ENCODE measurements at places on chromosomes 11 and 22.

DNA sequence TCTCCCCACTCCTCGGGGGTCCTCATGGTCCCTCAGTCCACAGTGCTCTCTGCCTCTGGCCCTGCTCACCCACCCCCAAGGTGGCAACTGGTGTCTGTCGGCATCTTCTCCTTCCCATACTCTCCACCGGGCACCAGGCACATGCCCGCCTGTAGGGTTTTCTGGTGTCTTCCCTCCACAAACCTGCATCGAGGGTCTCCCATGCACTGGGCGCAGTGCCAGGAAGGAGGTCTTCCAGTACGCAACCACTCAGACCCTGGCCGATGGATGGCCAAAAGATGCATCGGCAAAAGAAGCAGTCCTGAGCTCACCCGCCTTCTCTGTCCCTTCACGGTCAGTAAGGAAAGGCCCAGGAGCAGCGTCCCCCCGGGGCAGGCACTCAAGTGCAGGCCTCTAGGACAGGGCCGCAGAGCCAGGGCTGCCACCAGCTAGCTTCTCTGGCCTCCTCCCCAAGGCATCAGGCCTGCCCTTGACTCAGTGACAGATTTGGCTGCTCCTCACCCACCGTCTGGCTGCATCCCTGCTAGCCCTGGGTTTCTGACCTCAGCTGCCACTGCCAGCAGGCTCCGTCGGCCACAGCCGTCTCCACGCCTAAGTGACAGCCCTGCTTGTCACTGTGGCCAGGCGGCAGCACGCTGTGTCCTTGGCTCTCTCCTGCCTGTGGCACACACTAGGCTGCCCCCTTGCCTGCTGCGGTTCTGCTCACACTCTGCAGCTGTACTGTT is 32.1 kb upstream of the IGSF9B start:
- no peak for DNase-seq

DNA sequence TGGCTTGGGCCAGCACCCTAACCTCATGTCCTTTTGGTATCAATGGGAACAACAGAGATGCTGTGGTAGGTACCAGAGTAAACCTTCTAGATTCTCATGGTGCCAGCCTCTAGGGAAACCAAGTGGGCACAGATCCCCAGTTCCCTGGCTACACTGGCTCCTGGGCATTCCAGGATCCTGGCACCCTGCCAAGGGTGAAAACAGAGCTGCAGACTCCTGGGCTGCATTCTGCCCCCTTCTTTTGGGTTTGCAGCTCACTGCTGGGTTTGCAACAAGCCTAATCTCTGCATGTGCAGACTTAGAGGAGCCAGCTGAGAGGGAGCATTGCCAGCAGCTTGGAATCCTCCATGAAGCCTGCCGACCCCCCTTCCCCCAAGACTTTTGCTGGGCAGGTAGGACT is 30.6 kb downstream of the PRDM11 start:
- no peak for DNase-seq

DNA sequence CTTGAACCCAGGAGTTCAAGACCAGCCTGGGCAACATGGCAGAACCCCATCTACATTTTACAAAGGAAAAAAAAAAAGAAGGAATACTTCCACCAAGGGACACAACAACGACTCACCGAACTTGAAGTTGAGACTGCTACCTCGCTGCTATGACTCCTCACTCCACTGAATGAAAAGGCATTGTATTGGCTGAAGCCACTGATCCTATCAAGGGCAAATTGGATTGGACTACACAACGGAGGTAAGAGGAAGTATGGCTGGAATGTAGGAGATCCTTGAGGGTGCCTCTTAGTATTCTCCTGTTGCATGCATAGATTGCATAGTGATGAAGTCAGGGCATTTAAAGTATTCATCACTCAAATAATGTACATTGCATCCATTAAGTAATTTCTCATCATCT is 97.9 kb downstream of the CWF19L2 start:
- DNase-seq: no peak

DNA sequence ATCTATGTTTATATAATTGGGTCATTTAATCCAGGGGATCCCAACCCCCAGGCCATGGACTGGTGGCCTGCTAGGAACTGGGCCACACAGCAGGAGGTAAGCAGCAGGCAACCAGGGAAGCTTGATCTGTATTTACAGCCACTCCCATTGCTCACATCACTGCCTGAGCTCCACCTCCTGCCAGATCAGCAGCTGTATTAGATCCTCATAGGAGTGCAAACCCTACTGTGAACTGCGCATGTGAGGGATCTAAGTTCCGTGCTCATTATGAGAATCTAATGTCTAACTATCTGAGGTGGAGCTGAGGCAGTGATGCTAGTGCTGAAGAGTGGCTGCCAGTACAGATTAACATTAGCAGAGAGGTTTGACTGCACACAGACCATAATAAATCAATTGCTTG is 32.8 kb downstream of the MS4A2 start:
- DNase-seq: no peak

DNA sequence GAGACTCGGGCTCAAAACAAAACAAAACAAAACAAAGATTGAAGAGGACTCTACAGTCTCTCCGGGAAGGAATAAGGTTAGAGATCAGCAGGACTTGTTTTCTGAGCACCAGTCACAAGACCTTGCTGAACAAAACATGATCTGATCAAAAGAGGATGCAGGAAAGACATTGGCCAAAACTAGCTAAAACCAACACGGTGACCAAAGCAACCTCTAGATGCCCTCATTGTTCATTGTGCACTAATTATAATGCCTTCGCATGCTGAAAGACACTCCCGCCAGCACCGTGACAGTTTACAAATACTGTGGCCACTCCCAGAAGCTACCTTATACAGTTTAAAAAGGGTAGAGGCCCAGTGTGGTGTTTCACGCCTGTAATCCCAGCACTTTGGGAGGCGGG is 15.7 kb upstream of the CHKA start:
- no peak for DNase-seq

DNA sequence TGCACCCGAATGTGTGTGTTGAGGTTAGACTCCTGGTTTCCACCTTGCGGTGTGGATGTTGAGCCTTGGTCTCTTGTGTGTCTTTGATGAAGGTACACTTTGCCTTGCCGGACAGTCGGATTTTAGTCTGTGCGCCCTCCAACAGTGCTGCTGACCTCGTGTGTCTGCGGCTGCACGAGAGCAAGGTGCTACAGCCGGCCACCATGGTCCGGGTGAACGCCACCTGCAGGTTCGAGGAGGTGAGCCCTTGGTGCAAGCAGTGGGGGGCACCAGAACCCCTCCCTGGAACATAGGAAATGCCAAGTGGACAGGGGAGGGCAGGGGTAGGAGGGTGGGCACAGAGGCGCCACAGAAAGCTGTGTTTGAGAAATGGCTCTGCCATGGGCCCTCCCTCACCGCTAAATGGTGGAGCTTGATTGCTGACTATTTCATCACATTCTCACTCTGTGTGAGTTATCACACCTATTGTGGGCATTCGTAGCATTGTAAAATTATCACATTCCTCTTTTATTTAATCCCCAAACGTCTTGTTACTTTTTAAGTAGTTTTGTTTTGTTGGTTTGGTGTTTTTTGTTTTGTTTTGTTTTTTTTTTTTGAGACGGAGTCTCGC is 26.4 kb upstream of the PANX2 start:
- no peak for DNase-seq

DNA sequence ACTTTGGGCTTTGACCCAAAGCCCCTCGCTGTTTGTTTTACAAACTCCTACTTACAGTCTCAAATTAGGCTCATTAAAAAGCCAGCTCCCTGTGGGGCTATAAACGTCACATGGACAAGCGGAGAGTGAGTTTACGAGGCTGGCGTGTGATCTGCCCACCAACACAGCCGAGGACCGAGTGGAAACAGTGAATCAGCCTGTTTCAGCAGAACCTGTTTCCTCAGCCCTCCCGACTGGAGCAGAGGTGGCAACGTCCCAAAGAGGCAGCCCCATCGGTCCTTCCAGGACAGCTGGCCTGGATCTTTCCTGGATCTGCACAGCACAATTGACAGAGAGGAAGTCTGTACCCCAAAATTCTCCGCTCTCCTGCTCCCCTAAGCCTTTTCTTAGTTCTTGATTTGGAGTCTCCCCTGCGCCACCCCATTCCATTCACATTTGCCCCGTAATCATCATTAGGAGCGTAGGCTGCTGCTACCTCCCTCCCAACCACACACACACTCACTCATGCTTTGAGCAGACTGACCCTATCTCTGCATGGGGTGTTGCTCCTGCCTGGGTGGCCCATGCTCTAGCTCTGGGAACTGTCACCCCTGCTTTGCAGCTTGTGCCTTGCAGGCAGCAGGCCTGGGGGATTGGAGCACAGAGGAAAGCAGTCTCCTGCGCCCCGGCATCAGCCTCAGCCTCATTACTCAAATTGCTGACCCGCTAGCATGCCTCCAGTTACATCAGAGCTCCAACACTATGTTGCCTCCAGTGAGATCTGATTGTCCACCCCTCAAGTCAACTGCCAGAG is 117.8 kb downstream of the NAT10 start:
- DNase-seq: no peak

- no peak for DNase-seq
Observed at GRCh38 chr11:73752903-73753302, 8.0 kb downstream of the RAB6A start.

DNA sequence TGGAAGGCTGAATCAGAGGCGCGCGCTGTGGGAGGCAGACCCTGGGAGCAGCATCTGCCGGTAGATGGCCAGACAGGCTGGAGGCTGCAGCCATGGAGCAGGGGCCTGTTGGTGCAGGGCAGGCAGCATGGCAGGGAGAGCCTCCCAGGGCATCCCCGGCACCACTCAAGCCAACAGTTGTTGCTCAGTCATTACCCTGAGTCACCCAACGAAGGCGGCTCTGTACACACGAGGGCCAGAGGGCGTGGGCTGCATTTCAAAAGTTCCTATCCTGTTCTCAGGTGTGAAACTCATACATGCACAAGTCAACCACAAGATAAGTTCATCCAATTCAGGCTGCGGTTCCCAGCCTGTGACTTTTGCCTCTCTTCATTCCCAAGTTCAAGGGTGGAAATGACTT is 2.6 kb downstream of the ANO1 start:
- DNase-seq: no peak

GRCh38 chr11:120562806-120563425 is 51.4 kb downstream of the GRIK4 start:
- no peak for DNase-seq

DNA sequence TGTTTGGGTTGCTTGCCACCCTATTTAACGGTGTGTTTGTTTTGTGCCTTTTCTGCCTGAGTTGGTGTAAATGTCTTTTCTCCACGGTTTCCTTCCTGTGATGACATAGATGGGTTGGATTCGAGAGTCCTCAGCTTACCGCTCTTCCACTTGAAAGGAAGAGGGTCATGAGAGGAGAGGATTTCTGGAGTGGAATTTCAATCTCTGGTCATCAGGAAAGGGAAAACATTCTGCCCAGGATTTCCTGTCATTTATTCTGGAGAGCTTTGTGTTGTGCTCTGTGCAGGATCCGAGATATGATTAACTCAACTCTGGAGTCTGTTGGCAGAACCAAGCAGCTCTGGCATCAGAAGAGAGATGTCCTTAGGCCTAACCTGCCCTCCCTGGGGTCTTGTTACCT is 605.2 kb downstream of the NTM start:
- DNase-seq: no peak

GRCh38 chr11:34037016-34037415 is 14.5 kb upstream of the CAPRIN1 start:
- DNase-seq: no peak

- DNase-seq: no peak
Observed at GRCh38 chr11:6206456-6207180, 1.3 kb downstream of the C11orf42 start.

GRCh38 chr22:43147821-43148220 is 3.5 kb upstream of the TSPO start:
- DNase-seq: no peak

- DNase-seq: no peak
Observed at GRCh38 chr22:46087816-46088277, 62.5 kb upstream of the PPARA start.

- no peak for DNase-seq
Observed at GRCh38 chr11:57499413-57499982, 16.0 kb downstream of the SLC43A1 start.

DNA sequence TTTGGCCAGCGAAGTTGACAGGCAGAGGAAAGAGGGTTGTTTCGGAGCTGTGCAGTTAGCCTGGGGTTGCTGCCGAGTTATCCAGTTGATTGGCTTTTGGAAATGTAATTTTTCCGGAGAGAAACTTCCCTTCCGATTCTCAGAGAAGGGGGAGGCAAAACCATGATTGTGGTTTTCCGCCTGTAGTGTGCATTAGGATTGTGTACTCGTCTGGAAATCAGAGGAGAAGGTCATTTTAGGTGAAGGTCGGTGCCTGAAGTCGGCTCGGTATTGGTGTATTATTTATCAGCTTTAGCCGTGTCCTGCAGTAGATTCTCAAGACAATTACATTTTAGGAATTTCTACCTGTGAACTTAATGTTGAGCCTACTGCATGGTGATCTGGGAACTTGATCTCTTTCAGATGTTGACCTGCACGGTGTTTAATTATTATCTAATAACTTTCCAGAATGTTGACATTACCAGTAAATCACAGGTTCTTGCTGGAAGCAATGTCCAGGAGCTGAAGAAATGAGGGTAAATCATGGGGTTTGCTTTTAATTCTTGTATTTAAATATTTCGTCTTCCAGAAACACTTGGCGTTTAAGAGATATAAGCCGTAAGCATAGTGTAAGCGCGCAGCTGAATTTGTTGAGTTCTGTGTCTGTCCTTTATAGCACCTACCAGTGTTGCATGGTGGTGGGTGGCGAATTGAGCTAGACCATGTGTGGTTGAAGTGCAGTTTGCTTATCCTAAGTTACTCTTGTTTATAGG is 1.3 kb downstream of the ARHGEF12 start:
- DNase-seq: no peak

DNA sequence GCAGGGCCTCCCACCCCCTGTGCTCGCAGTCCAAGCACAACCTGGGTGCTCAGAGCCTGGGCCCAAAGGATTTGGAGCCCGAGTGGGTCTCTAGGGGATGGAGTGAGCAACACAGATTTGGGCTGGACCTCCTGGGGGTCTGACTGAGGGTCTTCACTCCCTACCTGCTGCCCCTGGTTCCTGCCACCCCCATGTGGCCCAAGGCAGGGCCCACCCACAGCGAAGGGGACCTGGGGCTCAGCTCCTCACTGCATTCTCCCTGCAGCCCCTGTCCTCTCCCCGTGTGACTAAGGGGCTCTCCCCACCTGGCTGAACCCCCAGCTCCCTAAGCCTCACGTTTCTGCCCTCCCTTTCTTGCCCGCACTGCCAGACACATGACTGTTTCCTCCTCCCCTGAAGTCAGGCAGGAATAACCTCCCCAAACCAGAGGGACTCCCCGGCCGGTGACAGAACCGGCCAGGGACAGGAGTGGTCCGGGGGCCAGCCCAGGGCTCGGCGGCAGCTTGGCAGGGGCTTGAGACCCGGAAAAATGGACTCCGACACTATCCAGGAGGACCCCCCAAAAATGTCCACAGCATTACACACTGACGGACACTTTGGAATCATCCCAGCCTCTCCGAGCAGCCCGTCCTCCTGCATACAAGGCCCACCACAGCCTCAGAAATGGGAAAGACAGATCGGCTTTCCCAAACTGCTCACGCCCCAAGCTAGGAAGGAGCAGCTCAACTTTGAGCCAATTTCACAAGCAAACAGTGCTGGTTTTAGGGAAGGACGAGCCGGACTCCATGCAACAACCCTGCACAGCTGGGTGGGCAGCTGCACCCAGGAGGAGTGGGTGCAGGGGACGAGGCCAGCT is 57.8 kb downstream of the BRD1 start:
- no peak for DNase-seq

Data from GDM1 (cell line).